ENCODE measurements at places on chromosomes 2 and 18.
A peak's percentile ranks its signal among the peaks of the same experiment; 100 is the strongest.

DNA sequence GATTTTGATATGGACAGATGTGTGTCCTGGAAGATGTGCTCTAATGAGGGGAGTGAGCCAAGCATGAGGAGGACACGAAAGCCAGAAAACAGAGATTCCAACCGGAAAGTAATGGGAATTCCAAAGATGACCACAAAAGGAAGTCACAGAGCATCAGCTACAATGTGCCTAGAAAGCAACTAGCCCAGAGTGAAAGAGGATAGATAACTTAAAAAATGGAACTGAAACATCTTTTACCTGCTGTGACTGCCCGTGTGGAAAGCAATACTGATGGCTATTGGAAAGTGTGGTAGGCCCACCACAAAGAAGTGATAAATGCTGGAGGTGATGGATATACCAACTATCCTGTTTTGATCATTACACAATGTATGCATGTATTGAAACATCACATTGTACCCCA is 21.6 kb downstream of the DNMT3A start:
- no peak for DNase-seq

DNA sequence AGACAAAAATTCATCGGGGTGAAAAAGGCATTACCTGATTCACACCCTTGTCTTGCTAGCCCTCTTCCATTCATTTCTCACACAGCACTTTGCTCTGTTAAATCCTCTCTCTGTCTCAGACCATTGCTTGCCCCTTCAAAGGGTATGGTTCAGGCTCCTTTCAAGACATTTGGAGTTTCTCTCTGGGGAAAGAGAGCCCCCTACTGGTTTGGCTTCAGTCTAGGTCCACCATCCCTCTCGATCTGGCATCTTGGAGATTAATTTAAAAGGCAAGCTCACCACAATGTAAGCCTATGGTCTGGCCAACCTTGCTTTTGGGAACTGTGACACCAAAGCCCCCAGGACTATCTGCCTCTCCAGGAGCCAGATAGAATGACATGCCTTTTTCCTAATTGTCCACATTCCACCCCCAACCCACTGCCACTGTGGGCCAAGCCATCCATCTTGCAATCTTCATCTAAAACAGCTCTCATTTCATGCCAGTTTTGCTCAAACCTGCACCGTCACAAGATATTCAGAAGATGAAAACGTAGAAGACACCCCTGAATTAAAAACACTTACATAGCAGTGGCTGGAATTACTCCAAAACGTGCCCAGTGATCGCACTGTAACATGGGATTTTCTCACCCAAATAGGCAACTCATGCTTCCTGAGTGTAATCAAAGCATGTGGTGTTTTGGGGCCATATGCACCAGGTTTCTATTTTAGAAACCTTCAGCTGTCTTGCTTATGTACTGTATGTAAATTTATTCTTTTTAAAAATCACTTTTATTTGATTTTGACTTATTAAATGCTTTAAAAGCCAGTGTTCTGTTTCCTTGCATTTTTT is 93.9 kb downstream of the FARSB start:
- DNase-seq = peak; percentile 53

- no peak for DNase-seq
These were observed 74.2 kb downstream of the LDLRAD4 start for GRCh38 chr18:13292736-13293135.

DNA sequence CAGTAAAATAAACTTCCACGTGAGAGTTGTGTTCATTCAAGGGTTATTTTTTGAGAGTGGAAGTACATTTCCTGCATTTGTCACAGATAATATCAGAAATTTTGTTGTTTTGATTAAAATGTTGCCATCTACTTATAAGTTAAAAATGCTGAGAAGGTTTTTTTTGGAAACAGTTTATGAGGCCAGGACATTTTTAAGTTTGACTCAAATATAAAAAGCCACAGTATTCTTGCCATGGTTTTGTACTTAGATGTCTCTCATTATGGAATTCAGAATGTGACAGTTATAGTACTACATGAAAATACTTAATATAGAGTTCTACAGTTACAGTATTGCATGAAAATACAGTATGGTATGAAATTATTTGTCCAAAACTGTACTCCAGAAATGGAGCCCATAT is 44.1 kb downstream of the PDK1 start:
- DNase-seq = no peak

DNA sequence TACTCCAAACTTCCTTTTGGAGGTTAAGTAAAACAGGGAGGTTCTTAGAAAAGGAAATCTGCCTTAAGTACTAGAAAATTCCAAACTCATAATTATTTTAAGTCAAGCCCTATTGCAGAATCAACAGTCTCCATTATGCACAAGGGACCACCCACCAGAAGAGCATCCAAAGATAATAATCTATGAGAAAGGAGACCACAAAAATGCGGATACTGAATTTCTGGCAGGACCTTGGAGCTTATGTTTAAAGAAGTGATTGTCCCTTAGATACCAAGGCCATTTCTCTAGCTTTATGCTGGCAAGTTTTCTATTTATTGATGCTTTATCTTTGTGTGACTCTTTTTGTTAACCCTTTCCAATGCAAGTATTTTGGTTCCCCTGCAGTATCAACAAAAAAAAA is 404.0 kb upstream of the MMADHC start:
- DNase-seq = no peak

- no peak for DNase-seq
These were observed 225.1 kb downstream of the ZNF385B start for GRCh38 chr2:179636100-179636980.

GRCh38 chr18:37299471-37300304 is 265.9 kb downstream of the CELF4 start:
- peak; percentile 35 for DNase-seq

DNA sequence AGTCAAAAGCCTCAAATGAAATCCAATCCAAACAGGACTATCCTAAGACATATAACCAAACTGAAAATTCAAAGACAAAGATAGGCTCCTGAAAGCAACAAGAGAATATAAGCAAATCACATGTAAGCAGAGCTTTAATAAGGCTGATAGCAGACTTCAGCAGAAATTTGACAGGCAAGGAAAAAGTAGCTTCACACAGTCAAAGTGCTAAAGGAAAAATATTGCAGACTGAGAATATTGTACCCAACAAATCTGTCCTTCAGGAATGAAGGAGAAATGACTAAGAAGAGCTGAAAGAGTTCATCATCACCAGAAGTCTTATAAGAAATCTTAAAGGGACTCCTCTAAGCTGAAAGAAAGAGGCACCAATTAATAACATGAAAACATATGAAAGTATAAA is 150.0 kb downstream of the EVA1A start:
- DNase-seq = no peak

DNA sequence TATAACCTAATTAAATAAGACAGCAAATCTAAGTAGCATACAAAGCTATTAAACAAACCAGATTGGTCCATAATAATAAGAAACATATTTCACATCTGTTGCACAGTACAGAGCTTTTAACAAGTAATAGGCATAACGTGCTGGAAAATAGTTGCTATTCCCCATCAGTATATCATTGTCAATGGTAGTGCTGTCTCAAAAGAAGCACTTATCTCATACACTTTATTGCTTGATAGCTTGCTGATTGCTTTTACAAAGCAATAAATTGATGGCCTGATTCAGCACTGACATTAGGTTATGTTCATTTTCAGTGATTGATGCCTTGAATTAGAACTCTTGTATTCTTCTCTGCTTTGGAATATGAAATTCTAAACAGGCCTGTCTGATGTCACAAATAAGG is 641.7 kb downstream of the CBLN2 start:
- no peak for DNase-seq

- DNase-seq = peak; percentile 94
These were observed 27.0 kb upstream of the MGAT4A start for GRCh38 chr2:98757904-98758421.

DNA sequence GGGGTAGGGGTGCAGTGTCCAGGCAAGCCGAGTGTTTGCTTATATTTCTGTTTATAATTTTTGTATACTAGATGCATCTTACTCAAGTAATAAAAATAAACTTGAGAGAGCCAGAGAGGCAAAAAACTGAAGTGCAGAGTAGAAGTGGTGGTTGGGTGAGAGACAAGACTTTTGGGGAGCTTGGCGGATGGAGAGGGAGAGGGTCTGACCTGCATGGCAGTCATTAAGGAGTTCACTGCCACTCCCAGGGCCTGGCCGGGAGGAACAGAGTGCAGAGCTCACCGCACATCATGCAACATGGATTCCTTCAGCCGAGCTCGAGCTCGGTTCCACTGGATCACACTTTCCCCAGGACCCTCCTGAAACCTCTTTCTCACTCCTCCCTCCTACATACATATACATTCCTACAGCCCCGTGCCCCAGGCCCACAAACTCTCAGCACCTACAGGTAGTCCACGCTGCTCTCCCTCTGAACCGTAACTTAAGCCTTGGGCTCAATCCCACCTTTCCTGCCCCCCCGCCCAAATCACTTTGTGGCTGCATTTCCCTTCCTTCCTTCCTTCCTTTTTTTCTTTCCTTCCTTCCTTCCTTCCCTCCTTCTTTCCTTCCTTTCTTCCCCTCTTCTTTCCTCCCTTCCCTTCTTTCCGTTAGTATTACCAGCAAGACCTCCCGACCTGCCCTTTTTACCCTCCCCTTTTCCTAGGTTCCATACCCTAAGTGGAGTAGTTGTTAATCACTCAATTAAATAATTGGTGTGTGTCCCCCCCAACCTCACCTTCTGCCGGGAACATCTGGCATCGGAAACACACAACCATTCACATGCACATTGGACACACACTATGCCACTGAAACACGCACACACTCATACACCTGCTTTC is 37.1 kb upstream of the ATP6V1B1 start:
- DNase-seq = no peak
